ENCODE measurements at places on chromosomes 4 and X.
A peak's percentile ranks its signal among the peaks of the same experiment; 100 is the strongest.

- no peak for ATAC-seq
Observed at GRCh38 chr4:76439491-76439890, 4.5 kb downstream of the SHROOM3 start.

GRCh38 chrX:130555757-130556156 is 154.0 kb downstream of the RBMX2 start:
- no peak for ATAC-seq

DNA sequence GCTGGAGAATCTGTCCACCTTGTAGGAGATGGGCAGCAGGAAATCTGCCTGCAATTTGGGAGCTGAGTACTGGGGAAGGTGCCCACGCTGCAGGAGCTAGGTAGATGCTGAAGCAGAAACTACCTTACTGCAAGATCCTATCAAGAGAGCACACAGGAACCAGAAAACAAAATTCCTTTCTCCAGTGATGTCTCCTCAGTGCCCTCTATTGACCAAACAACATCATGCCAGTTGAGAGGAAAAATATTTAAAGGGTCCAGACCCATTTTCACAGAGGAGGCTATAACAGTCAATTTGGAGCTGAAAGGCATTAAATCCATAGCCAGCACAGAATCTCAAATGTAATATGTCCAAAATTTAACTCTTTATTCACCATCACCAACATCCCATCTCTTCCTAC is 406.8 kb downstream of the SLITRK2 start:
- ATAC-seq: no peak

DNA sequence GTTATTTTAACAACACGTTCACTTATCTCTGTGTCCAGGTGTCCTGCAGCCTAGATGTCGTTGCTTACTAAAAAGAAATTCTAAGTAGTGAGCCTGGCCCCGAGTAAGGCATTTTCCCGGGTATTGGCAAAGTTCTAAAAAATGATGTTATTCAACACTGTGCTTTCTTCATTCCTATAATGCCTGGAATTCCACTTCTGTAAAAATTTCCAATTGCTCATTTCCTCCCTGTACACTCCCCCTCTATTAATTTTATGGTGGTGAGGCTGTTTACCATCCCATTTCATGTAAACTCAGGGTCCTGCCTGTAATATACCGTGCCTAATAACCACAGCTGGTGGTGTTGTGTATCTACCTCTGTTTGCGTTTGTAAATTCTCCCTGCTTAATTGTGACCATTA is 14.2 kb downstream of the BST1 start:
- peak; percentile 82 for ATAC-seq

DNA sequence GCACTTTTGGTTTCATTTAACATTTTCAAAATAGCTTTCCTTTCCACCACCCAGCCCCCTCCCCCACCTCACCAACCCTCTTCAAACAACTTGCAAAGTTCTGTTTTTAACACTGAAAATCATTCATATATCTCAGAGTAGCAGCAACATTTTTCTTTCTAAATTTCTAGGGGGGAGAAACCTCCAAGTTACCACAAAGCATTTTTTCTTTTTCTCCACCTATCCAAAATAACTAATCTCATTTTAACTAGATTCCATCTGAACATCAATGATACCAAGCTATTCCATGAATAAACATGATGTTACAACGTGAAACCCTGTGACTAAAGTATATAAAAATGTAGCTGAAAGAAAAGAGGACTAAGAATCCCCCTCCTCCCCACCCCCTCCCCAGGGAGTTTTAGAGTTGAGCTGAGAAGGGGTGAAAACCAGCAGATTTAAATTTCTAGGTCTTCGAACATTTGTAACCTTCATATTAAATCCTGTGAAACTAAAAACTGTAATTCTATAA is 5.2 kb downstream of the LDB2 start:
- no peak for ATAC-seq

GRCh38 chr4:180799798-180800197 is 1443.4 kb upstream of the TENM3 start:
- no peak for ATAC-seq

GRCh38 chr4:54941994-54942552 is 183.3 kb downstream of the KDR start:
- ATAC-seq: no peak

DNA sequence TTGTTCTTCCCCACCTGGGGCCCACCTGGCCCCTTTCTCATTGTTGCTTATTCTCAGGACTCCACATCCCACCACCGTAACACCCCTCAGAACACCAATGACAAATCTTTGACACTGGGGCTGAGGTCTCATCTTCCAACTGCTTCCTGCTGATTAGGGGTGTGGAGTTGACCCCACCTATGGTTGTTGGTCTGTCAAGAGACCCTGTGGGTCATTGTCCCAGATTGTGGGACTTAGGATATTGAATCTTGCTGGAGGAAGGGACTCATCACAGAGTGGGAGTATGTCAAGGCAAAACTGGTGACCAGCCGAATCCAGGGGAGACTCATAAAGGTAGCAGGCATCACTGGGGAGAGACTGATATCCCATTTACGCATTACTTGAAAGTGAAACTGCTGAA is 140.2 kb upstream of the PLAC1 start:
- ATAC-seq: no peak

DNA sequence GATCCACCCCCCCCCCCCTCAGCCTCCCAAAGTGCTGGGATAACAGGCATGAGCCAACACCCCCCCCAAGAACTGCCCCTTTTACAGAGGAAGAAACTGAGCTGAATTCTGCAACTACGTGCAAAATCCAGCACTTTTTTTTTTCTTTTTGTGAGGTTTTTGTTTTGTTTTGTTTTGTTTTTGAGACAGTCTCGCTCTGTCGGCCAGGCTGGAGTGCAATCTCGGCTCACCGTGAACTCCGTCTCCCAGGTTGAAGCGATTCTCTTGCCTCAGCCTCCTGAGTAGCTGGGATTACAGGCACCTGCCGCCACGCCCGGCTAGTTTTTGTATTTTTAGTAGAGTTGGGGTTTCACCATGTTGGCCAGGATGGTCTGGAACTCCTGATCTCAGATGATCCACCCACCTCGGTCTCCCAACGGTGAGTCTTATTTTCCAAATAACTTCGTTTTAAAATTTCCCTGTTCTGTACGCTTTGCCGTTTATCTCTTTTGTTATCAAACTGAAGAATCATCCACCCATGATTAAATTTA is 4.9 kb downstream of the CRLF2 start:
- ATAC-seq: no peak

DNA sequence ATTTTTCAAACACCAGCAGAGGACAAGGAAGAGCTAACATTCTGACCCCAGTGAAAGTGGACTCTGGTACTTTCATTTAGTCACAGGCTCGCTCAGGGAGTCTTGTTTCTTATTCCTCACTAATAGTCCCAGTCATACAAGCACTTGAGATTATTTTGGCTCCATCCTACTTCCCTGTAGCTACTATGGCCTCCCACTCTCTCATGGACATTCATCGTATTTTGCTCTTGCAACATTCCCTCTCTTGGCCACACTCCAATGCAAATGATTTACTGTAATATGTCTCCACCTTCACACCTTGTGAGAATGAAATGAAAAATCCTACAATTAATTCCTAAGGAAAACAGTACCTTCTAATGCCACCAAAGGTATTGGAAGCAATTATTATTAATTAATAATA is 21.3 kb downstream of the PLRG1 start:
- no peak for ATAC-seq

DNA sequence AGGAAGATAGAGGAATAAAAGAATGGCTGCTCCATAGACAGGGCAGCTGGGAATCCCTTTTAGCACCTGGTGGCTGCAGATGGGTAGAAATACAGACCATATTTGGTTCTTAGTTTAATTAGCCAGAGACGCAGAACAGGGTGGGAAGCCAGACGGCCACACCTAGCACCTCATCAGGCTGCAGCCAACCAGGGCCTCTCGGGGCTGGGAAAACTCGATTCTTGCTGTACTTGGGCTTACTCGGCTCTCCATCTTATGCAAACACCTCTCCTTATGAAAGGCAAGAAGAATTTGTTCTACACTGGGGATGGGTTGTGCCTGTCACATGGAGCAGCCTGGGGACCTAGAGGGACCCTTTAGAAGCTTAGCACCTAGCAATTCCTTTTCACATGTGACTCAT is 19.7 kb downstream of the IRAK1 start:
- no peak for ATAC-seq

- no peak for ATAC-seq
Observed at GRCh38 chr4:134144337-134144736, 57.3 kb downstream of the PABPC4L start.

GRCh38 chr4:178423366-178423765 is 981.1 kb upstream of the AGA start:
- ATAC-seq: no peak
